Activated CD4-positive, alpha-beta T cell treated with anti-CD3 and anti-CD28 coated beads for 4 hours (primary cell): ENCODE measurements at places on chromosomes 16 and 17.
A peak's percentile ranks its signal among the peaks of the same experiment; 100 is the strongest.

- no peak for DNase-seq
Measured at GRCh38 chr17:30086896-30087295, 29.7 kb upstream of the NSRP1 start.

- DNase-seq: no peak
Measured at GRCh38 chr16:65751622-65752521, 614.6 kb upstream of the CDH5 start.

- no peak for DNase-seq
Measured at GRCh38 chr17:1087381-1088241, 90.7 kb downstream of the TIMM22 start.

- DNase-seq: peak; percentile 90
Measured at GRCh38 chr16:1959269-1960039, at the start of gene NDUFB10. Gene NDUFB10, plus strand, starts transcription at chr16:1959538. Its CDS starts 87 bp downstream, at chr16:1959625.

DNA sequence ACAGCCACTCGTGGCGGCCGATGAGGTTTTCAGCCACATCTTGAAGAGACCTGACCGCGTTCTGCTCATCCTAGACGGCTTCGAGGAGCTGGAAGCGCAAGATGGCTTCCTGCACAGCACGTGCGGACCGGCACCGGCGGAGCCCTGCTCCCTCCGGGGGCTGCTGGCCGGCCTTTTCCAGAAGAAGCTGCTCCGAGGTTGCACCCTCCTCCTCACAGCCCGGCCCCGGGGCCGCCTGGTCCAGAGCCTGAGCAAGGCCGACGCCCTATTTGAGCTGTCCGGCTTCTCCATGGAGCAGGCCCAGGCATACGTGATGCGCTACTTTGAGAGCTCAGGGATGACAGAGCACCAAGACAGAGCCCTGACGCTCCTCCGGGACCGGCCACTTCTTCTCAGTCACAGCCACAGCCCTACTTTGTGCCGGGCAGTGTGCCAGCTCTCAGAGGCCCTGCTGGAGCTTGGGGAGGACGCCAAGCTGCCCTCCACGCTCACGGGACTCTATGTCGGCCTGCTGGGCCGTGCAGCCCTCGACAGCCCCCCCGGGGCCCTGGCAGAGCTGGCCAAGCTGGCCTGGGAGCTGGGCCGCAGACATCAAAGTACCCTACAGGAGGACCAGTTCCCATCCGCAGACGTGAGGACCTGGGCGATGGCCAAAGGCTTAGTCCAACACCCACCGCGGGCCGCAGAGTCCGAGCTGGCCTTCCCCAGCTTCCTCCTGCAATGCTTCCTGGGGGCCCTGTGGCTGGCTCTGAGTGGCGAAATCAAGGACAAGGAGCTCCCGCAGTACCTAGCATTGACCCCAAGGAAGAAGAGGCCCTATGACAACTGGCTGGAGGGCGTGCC is 30.1 kb downstream of the CIITA start:
- DNase-seq: no peak

GRCh38 chr16:75251280-75252048 is at the start of gene BCAR1:
Gene BCAR1, minus strand, starts transcription at chr16:75251624. Its CDS starts 142 bp downstream, at chr16:75251482.
- no peak for DNase-seq

GRCh38 chr16:73199214-73199613 is 151.3 kb upstream of the ZFHX3 start:
- no peak for DNase-seq

DNA sequence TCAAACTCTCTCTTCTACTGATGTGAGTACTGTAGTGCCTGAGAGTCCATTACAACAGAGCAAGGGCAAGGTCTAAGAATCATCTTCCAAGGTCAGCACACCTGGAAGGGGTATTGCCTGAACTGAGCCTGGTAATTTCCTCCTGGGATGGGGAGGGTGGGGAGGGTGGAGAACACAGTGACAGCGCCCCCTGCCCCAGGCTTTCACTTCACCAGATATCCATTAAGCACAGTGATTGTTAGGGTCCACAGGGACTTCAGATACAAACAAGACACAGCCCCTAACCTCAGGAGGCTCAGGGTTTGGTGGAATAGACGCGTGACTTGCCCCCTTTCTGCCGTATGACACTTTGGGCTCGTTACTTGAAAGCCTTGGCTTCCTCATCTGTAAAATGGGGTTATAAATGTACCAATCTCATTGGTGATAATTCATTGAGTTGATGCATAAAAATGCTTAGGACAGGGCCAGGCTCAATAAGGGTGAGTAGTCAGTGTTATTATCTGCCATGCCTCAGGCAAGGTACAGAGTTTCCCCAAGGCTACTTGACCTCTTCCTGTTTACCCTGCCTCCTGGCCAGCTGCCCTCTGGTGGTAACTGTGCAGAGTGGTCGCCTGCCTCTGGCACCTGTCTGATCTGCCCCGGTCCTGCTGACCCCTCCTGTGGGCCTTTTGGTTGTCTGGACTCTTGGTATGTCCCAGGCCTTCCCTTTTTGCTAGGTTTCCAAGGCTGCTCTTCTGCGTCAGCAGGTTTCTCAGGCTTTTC is 13.1 kb upstream of the BRD7 start:
- DNase-seq: no peak

- no peak for DNase-seq
Measured at GRCh38 chr17:63624531-63624880, 2.3 kb downstream of the MAP3K3 start.

GRCh38 chr17:81084680-81085419 is 49.9 kb downstream of the BAIAP2 start:
- no peak for DNase-seq

DNA sequence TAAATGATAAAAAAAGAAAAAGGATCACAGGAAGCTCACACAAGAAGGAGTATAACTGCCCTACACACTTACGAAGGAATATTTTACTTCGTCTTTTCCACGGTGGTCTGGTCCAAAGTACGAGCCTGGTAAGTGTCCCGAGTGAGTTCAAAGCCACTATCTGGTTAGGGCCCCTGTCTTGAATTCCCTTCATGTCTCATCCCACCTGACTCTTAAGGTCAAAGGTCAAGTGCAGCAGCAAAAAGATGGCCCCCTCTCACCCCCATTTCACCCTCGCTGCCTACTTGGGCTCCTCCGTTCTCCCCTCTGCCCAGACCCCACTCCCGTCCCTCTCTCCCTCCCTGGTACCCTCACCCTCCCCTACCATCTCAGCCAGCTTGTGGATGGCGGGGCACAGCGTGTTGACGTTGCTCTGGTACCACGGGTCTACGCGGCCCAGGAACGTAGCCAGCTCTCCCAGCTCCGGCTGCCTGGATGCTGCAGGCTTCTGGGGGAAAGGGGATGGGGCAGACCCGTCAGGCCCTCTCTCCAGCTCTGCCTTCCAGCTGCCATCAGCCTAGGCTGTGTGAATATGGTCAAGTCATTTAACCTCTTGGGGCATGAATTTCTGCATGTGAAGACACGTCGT is 27.8 kb upstream of the MFSD6L start:
- DNase-seq: no peak

- no peak for DNase-seq
Measured at GRCh38 chr17:79930062-79930876, 91.0 kb upstream of the CBX4 start.

- DNase-seq: no peak
Measured at GRCh38 chr17:49994085-49995054, 654 bp downstream of the DLX3 start.

DNA sequence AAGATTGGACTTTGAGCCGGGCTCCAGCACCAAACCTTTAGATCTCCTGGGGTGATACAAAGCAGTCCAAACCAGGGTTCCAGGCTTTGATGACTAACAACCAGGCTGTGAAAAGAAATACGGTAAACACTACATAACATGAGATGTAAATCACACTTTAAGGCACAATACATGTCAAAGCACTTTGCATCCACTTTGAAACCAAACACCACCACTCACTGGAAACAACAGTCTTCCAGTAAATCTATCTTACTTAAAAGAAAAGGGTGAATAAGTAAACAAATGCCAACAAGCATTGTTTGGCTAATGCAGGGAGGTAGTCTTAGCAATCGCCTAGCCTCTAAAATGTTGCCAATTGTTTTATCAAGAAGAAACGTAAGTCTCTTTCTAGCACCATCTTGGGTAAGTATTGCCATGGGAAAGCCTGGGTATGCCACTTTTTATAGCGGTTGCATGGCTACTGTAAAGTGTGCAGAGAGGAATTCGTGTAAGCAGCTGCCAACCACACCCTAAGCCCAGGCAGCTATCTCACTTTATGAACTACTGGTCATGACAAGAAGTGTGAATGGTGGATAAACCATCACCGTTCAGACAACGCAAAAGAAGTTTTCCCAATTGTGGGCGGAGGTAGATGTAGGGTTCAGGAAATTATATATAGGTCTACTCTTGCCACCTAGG is 267.4 kb upstream of the PSMD7 start:
- no peak for DNase-seq

- no peak for DNase-seq
Measured at GRCh38 chr17:74578979-74579378, 11.7 kb upstream of the CD300H start.

DNA sequence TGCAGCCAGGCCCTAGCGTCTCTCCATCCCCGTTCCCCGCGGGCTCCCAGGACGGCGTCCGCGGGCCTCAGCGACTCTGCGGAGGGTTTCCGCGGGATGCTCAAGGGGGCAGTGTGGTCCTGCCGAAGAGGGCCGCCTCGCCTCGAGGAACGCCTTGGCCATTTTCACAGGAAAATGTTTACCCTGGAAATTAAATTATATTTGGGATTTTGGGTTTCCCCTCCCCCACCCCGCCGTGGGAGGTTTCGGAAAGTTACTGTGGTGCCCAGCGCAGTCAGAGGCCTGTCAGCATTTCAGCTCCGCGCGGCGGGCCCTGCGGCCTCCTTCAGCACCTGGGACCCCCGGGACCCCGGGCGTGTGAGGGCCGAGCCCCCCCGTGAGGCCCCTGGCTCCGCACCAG is 94.5 kb downstream of the PCTP start:
- DNase-seq: no peak

DNA sequence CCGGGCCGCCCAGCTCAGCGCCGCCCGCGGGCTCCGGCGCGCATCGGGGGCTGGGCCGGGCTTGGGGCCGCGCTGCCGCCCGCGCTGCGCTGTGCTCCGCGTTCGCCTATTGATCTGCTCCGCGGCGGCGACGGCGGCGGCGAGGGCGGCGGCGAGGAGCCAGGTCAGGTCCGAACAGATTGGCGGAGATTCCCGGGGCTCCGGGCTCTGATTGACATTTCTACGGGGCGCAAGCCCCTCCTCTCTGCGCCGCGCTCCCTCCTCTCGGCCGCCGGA is 559 bp downstream of the IRX3 start:
- no peak for DNase-seq

GRCh38 chr16:64406770-64407181 is 715.1 kb downstream of the CDH11 start:
- no peak for DNase-seq

DNA sequence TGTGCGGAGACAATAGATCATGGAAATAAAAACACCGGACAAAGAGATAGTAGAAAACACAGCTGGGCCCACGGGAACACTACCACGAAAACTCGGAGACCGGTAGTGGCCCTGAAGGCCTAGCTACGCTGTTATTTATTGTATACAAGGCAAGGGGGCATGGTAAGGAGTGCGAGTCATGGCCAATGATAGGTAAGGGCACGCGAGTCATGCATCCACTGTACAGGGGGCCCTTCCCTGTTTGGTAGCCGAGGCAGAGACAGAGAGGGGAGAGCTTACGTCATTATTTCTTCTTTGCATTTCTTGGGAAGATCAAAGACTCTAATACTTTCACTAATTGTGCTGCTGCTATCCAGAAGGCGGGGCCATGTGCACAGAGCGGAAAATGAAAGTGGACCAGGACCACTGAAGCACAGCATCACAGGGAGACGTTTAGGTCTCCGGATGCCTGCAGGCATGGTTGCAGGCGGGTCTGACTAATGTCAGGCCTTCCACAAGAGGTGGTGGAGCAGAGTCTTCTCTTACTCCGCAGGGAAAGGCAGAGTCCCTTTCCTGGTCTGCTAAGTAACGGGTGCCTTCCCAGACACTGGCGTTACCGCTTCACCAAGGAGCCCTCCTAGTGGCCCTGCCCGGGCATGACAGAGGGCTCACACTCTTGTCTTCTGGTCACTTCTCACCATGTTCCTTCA is 74.4 kb upstream of the ARL4D start:
- no peak for DNase-seq

GRCh38 chr17:17032131-17032692 is 10.0 kb upstream of the MPRIP start:
- no peak for DNase-seq

- no peak for DNase-seq
Measured at GRCh38 chr17:68759343-68760140, 158.4 kb upstream of the FAM20A start.

GRCh38 chr17:40751065-40751464 is 4.1 kb downstream of the KRT25 start:
- no peak for DNase-seq

DNA sequence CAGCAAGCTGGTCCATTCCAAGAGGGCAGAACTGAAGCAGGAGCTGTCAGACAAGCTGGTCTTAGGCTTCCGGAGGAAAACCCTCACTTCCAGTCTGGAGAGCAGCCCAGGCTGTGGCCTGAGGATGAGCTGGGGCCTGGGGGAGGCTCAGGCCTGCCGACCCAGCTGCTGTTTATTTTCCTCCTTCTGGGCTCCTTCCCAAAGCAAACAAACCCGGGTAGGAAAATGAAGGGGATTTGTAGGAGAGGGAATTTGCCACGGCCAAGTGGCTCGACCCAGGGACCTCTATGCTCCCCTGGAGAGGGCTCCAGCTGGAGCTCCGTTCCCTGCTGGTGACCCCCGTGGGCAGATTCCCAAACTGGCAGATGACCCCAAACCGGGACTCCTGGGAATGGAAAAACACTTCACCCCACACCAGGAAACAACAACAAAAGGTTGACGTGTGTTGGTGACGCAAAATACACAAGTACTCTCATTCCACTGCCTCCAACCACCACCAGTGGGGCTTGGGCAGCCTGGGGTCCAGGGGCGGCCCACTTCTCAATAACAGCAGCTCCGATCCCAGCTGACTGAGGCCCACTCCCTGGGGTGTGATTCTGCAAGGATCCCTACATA is 8.8 kb downstream of the JUP start:
- DNase-seq: no peak

DNA sequence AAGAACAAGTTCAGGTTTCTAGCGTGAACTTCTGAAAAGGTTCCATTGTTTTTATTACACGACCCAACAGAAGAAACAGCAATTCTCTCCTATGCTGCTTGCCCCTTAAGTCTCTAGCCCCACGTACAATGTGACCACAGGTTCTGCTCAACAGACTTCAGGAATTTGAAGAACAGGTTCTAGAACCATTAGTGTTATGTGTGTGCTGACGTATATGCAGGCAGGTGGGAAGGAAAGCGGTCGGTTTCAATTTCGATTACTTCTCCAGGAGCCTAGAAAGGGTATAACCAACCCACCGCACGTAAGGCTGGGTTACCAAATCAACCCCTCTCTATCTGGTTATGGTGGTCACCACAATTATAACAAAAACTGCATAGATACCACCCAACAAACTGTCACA is 39.4 kb downstream of the XPO6 start:
- DNase-seq: no peak

DNA sequence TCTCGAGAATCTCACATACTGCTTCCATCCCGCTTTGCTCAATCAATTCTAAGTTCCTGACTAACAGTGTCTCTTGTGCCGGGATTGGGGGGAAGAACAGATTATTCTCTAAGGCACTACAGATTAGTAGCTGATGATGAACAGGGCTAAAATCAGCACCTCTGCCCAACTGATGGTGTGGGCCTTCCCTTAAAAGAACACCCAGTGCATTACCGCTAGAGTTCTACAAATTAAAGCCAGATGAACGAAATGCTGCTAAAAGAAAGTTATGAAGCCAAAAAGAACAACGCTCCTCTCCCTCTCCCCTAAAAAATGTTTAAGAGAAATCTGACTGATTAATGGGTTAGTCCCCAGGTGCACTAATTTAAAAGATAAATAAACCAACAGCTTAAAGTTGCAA is 4.4 kb downstream of the CDC27 start:
- no peak for DNase-seq
